Activated naive CD4-positive, alpha-beta T cell treated with anti-CD3 and anti-CD28 coated beads, Interleukin-2, amount 50 U/mL, for 16 hours (primary cell): ENCODE measurements at places on chromosomes 13 and 19.

GRCh38 chr13:66830940-66831716 is 399.0 kb downstream of the PCDH9 start:
- no peak for DNase-seq

GRCh38 chr19:51227326-51227725 is 2.4 kb downstream of the CD33 start:
- DNase-seq, result no peak

DNA sequence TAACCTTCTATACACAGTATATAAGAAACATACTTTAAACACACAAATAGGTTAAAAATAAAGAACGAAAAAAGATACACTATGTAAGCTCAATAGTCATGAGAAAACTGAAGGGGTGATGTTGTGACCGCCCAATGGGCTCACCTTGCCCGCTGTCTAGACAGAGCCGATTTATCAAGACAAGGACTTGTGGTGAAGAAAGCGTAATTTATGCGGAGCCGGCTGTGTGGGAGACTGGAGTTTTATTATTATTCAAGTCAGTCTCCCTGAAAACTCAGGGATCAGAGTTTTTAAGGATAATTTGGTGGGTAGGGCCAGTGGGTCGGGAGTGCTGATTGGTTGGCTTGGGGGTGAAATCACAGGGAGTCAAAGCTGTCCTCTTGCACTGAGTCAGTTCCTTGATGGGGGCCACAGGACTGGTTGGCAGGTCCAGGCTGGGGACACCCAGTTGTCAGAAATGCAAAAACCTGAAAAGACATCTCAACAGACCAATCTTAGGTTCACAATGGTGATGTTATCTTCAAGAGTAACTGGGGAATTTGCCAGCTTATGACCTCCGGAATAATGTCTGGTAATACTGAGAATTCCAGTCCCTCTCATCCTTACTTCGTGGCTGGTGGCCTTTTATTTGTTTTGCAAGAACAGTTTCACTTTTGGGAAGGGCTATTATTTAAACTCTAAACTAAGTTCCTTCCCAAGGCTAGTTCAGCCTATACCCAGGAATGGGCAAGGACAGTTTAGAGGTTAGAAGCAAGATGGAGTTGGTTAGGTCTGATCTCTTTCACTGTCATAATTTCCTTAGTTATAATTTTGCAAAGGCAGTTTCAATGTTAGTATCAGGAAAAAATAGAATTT is 96.6 kb downstream of the UBL3 start:
- no peak for DNase-seq

DNA sequence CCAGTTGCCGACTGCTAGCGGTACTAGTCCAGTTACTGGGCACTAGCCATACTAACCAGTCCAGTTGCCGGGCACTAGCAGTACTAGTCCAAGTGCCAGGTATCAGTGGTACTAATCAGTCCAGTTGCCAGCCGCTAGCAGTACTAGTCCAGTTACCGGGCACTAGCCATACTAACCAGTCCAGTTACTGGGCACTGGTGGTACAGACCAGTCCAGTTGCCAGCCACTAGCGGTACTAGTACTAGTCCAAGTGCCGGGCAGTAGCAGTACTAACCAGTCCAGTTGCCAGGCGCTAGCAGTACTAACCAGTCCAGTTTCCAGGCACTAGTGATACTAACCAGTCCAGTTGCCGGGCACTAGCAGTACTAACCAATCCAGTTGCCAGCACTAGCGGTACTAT is 124.1 kb upstream of the MCF2L start:
- no peak for DNase-seq

- DNase-seq, result no peak
Observed at GRCh38 chr19:18601875-18602274, 4.7 kb downstream of the CRLF1 start.

DNA sequence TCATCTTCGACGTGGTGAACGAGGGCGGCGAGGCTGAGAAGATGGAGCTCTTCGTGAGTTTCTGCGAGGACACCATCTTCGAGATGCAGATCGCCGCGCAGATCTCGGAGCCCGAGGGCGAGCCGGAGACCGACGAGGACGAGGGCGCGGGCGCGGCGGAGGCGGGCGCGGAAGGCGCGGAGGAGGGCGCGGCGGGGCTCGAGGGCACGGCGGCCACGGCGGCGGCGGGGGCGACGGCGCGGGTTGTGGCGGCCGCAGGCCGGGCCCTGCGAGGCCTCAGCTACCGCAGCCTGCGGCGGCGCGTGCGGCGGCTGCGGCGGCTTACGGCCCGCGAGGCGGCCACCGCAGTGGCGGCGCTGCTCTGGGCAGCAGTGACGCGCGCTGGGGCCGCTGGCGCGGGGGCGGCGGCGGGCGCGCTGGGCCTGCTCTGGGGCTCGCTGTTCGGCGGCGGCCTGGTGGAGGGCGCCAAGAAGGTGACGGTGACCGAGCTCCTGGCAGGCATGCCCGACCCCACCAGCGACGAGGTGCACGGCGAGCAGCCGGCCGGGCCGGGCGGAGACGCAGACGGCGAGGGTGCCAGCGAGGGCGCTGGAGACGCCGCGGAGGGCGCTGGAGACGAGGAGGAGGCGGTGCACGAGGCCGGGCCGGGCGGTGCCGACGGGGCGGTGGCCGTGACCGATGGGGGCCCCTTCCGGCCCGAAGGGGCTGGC is 52.6 kb downstream of the MAP4K1 start:
- no peak for DNase-seq

DNA sequence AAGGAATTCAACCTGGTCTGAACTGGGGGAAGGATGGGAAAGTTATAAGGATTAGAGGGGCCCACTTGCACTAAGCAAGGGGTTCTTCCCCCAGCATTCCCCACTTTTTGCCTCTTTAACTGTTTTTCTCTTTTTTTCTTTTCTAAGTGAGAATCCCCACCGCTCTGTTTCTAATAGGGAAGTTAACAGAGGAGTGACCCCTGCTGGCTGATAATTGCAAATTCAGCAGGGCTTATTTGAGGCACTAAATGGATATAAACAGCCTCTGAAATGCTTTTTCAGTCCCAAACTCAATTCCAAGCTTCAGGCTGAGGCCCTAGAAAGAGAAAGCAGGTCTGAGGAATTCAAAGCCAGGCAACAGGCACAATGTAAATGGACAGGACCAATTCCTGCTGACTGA is 38.2 kb upstream of the CEACAM21 start:
- no peak for DNase-seq

DNA sequence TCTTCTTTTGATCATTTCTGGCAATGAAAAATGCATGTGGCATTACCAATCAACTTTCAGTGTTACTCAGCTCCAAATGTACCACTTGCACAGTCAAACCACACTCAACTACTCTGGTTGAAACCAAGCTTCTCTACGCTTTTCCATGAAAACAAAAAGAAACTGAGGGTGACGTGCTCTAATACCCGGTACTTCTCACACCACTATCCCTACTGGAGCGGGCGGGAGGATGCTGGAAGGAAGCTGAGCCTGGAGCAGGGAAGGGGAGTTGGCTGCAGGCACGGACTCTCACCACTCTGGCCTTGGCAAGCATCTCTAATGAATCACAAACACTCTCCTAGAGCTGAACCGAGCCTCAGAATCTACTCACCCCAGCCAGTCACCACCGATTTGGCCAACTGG is 48.2 kb downstream of the STK24 start:
- no peak for DNase-seq

GRCh38 chr19:18445262-18445948 is 7.5 kb upstream of the ISYNA1 start:
- DNase-seq, result no peak

DNA sequence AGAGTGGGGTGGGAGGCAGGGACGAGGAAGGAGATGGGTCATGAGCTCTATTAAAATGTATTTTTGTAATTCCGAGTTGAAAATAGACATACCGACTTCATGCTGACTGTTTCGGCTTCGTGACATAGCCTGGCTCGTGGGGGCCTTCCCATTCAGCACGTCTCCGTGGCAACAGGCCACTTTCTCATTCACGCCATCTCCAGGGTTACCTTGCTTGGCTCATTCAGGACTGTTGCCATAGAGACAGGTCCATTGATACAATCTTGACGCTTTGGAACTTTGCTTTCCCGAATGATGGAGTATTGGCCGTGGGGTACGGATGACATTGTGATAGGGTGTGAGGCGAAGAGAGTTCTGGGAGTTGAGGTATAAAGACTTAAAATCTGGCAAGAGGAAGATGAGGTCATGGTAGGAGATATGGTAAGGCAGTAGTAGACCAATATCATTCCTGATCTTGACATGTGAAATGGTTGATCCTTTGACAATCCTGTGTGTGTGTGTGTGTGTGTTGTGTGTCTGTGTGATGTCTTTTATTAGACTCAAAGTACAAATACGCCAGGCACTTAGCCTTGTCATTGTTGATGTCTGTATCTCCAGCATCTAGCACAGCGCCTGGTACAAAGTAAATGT is 97.3 kb downstream of the CACNA1A start:
- no peak for DNase-seq

DNA sequence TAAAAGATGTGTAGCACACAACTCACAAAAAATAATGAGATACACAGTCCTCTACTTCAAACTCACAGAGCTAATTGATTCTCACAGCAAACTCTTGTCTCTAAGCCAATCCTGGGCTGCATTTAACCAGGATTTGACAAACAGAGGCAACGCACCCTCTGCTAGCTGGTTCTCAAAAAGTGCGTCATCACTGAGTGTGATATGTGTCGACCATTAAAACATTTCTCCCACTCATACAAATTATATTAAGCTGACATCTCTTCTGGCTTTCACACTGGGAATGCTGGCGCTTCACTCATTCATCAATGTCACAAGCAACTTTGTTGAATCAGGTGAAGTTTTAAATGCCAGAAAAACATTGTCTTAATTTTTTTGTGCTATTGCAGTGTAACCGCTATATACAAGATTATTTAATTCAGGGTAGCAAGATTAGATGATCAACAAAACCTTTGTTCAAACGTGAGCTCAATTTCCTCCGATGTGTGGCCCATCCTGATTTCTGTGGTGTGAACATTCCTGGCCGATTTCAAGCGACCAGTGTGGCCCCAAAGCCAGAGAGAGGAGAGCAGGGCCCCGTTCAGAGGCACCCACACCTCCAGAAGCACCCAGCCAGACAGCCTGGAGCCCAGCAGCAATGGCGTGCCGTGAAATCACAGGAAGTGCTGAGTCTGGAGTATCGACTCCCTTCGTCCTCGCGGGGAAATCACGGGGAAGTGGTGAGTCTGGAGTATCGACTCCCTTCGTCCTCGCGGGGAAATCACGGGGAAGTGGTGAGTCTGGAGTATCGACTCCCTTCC is 49.4 kb downstream of the RASA3 start:
- no peak for DNase-seq

GRCh38 chr19:6812612-6813011 is 40.1 kb downstream of the VAV1 start:
- no peak for DNase-seq

DNA sequence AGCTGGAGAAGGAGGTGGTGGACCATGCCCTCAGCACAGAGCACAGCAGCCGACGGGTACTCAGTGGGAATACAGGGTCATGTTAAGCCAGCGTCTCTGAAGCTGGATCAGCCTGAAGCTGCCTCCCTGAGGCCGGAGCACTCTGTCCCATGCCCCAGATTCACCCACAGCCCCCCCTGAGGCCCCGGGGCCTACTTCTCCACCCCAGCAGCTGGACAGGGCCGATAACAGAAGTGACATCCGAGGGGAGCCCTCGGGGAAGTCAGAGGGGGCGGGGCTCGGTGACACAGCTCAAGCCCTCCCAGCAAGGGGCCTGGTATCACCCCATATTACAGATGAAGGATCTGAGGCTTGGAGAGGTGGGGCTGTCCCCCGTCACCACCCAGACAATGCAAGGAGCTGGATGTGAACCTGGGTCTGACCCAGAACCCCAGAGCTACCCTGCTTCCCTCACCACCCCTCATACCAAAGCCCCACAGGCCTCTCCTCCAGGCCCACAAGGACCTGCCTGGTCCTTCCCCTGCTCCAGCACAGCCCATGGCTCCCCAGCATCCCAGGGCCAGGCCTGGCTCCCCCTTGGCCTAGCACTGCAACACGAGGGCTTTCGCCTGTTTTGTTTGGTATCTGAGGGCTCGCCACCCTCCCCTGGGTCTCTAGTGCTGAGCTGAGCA is 5.7 kb downstream of the R3HDM4 start:
- no peak for DNase-seq

DNA sequence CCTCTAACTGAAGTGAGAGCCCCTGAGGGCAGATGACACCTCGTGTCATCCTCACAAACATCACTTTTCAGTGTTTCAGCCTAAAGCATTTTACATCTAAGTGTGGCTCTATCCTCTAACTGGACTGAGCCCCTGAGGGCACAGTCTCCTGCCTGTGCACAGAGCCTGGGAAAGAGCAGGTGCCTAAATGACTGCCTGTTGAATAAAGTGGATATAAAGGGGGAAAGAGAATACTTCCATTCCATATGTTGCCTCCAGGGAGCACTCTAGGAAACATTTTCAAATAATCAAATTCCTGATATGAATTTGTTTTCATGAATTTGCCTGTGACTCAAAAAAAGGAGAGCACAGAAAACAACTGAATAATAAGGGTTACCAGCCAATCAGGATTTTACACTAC is 32.2 kb downstream of the CNMD start:
- no peak for DNase-seq

- no peak for DNase-seq
Observed at GRCh38 chr13:50994651-50995050, 85.1 kb downstream of the RNASEH2B start.

- no peak for DNase-seq
Observed at GRCh38 chr13:53782488-53782961, 753.9 kb downstream of the OLFM4 start.
